NCI-H460 (cell line): ENCODE measurements at places on chromosomes 6 and 20. TPM values are rescaled to one million over a fixed set of nuclear protein-coding genes. Genes with fewer than 3 reads are reported as not detected.

The LGSN gene
- 15.0 and 17.1 TPM in 2 replicates for total RNA-seq

- DNase-seq: peak; percentile 76
These were observed at the start of gene GFOD1 for GRCh38 chr6:13487122-13488014. Gene GFOD1, minus strand, starts transcription at chr6:13487600. Its CDS starts 710 bp downstream, at chr6:13486890.

DNA sequence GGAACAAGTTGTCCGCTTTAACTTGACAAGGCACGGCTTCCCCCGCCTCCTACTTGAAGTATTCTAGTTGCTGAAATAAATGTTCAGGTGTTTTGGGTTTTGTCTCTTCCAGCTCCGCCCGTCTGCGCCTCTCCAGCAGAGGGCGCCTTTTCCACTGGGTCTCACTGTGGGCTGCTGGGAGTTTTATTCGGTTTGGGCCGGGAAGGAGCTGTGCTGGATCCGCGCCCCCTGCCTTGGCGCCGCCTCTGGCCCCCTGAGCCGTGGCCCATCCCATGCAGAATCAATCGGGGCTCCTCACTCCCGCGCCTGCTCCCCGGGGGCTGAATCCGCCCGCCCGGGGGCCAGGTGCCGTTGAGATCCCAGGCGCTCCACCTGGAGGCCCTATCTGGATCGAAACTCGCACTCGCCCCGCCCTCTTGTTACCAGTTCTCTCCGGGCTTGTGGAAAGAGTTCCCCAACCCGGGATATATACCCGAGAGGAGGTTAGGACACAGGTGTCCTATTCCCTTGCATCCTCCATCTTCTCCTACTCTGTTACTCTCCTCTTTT, 51.0 kb upstream of the TCF21 start:
- peak; percentile 53 for DNase-seq

The MYL9 gene
- 0.66 and 1.2 TPM in 2 replicates for total RNA-seq

The CENPW gene
- total RNA-seq: 14.2 and 15.3 TPM in 2 replicates

The KIAA1755 gene
- not detected in 2 replicates for total RNA-seq

DNA sequence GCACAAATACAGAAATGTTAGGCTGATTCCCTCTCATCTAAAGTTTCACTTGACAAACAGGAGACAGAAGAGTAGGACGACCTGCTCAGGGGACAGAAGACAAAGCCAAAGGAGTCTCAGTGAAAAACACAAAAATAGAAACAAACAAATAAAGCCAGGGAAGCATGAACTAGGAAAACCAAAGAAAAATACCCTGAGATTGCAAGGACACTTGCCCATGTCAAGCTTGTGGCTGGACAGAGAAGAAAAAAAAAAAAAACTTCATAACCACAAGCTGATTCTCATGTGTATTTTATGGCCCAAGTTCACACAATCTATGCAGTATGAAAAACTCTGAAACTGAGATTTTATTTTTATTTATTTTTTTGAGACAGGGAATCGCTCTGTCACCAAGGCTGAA, 85.6 kb upstream of the BEND6 start:
- no peak for DNase-seq

The CSNK2B gene
- total RNA-seq: 110 and 131 TPM in 2 replicates

The AGER gene
- total RNA-seq: 1.2 and 1.3 TPM in 2 replicates

- DNase-seq: no peak
These were observed 13.6 kb downstream of the GINS1 start for GRCh38 chr20:25421102-25421501.

- no peak for DNase-seq
These were observed 84.9 kb upstream of the SCAF8 start for GRCh38 chr6:154648188-154648887.

GRCh38 chr20:33099843-33100538, 20.5 kb downstream of the BPIFB4 start:
- no peak for DNase-seq

DNA sequence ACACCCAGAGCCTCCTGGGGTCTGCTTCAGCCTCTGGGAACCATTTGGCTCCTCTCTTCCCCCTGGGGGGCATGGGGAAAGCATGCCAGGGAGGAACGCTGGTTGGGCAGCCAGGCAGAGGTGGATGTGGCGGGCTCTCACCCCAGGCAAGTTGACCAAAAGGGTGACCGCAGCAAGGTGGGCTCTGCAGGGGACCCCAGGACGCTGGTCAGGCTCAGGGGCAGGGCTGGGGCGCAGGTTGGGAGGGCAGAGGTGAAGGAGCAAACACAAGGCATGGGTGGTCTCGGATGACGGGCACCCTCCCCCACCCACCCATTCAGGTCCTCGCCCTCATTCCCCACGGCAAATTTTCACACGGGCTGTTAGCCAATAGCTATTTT, 30.2 kb upstream of the MRGBP start:
- DNase-seq: no peak

DNA sequence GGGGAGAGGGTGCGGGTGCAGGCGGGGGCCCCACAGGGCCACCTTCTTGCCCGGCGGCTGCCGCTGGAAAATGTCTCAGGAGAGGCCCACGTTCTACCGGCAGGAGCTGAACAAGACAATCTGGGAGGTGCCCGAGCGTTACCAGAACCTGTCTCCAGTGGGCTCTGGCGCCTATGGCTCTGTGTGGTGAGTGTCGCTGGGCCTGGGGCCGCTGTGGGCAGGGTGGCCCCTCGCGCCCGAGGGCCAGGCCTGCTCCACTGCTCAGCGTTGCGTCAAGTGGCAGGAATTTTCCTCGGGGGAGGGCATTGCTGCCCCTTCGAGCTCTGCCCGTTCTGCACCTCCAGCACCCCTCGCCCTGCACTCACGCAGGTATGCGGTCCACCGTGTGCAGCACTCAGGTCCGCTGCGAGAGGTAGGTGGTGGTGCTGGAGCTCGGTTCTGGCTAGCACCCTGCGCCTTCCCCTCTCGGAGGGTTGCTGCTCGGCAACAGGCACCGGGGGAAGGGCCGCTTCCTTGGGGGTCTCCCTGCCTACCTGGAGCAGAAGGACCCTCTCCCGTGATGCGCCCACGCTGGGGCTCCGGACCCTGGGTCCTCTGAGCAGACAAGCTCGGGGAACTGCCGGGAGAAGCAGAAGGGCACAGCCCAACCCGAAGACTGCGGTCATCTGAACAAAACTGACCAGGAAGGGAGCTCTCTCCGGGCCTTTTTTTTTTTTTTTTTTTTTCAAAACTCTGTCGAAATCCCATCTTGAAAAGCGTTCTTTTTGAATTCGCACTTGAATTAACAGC, 674 bp downstream of the MAPK14 start:
- DNase-seq: no peak

The TOX2 gene
- 4.6 and 7.1 TPM in 2 replicates for total RNA-seq

GRCh38 chr6:74320715-74321114, 624.7 kb downstream of the CD109 start:
- DNase-seq: no peak

DNA sequence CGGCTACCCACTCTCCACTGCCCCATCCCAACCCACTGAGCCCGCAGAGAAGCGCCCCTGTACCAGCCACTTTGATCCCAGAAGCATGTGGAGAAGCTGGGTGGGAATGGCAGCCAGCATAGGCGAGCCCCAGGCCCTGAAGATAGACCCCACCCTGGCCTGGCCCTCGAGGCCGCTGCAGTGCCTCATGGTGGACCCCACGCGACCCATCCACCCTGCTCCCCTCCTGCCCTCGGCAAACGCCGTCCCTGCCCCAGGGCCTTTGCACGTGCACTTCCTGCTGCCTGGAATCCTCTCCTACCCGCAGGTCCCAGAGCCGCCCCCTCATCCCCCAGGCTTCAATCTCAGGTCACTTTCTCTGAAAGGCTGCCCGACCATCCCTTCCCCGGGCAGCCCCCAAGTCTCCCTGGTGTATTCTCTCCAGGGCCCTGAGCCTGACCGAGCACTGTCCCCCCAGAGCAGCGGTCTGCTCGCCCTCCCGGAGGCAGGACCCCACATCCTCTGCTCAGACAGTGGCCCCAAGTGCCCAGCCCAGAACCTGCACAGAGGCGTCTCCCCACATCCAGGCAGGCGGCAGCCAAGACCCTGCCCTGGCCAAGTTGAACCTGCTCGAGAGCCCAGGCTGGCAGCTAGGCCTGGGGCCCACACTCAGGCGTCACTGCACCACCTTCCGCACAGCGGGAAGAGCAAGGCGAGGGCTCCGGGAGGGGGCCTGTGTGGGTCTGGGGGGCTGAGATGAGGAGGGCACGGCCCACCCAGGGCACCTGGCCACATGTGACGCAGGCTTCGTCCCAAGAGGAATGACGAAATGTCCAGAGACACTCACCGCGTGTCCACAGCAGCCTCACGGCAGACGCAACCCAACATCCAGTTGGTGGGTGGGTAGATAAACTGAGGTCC, 14.0 kb downstream of the KCNQ2 start:
- no peak for DNase-seq

DNA sequence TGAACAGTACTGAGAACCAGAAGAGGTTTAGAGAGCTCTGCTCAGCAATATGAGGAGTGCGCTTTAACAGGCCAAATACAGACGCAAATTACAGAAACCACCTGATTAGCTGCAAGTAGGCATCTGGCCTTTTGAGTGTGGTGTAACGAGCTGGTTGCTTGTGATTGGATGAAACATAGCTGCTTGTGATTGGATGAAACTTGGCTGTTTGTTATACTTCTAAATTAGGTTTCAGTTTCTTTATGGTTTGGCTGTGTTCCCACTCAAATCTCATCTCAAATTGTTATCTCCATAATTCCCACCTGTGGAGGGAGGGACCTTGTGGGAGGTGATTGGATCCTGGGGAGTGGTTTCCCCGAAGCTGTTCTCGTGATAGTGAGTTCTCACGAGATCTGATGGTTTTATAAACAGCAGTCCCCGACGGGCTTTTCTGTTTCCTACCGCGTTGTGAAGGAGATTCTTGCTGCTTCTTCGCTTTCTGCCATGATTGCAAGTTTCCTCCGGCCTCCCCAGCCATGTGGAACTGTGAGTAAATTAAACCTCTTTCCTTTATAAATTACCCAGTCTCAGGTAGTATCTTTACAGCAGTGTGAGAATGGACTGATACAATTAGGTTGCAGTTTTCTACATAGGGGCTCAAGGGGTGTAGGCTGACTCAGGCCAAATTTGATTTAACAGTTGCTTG, 655.9 kb upstream of the MAN1A1 start:
- peak; percentile 43 for DNase-seq
